ENCODE measurements at places on chromosomes 11 and 22.

GRCh38 chr11:14414470-14415461, 55.8 kb upstream of the RRAS2 start:
- DNase-seq = no peak

DNA sequence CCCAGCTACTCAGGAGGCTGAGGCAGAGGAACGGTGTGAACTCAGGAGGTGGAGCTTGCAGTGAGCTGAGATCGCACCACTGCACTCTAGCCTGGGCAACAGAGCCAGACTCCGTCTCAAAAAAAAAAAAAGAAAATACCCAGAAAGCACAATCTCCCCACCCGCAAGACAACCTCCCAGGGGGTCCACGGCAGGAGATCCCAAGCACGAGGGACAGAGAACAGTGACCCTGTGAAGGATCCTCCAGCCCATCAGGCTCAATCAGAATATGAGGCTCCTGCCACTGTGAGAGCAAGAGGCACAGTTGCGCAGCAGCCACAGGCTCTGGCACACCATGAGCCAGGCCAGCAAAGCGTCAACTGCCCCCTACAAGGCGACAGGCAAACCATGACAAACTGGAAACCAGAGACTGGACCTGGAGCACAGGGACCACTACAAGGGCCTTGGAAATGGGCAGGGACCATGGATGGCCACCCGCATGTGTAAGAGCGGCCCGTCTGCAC, 164.8 kb upstream of the GRK3 start:
- DNase-seq = no peak

- no peak for DNase-seq
Observed at GRCh38 chr11:9347100-9347499, 32.7 kb upstream of the TMEM41B start.

DNA sequence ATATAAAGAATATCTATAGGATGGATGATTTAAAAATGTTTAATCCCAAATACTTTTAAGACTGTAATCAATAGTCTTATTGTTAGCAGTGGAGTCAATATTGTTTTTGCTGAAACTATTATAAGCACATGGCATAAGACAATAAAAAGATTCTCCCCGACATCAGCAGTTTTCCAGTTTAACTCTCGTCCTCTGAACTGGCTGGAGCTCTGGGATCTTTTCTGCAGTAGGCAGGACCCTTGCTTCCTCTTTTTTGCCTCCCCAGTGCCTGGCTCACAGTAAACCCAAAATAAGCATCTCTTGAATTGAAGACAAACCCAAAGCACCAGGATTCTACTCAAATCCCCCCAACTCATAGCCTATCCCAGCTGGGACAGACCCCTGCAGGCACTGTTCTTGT, 32.9 kb downstream of the KCNJ1 start:
- DNase-seq = no peak

GRCh38 chr11:93524173-93524536, 19.0 kb downstream of the SMCO4 start:
- no peak for DNase-seq

GRCh38 chr22:24445481-24446259, 18.3 kb downstream of the ADORA2A start:
- DNase-seq = no peak

DNA sequence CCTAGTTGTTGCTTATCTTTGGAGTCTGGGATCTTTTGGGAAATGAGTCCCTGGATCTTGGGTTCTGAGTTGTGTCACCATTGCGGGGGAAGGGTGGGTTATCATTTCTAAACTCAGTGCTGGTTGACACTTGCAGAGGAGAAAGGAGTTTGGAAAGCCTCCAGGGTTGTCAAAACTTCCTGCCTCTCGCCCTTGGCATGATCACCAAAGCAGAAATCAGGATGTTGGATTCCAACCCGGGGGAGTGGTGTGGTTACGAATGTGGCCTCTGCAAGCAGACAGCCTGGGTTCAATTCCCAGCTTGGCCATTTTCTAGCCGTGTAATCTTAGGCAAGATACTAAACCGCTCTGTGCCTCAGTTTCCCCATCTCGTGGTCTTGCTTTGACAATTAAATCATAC, 24.3 kb downstream of the CD6 start:
- DNase-seq = no peak

DNA sequence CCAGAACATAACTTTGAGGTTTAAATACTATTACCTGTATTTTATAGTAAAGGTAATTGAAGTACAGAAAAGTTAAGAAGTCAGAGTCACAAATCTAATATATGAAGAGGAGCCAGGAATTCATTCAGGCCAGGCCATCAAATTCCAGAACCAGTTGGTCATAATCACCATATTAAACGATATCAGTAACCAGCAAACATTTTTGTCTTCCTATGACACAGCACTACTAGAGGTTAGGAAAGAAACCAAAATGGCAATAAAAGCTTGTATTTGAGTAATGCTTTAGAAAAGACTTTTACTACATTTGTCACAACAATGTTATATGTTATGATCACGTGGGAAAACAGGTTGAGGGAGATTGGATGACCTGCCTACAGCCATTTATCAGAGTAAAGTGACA, 62.2 kb downstream of the DKK3 start:
- no peak for DNase-seq

- DNase-seq = no peak
Observed at GRCh38 chr22:27157666-27158370, 500.4 kb downstream of the MIAT start.

- DNase-seq = no peak
Observed at GRCh38 chr22:24003887-24004286, 1.4 kb downstream of the GSTT4 start.

DNA sequence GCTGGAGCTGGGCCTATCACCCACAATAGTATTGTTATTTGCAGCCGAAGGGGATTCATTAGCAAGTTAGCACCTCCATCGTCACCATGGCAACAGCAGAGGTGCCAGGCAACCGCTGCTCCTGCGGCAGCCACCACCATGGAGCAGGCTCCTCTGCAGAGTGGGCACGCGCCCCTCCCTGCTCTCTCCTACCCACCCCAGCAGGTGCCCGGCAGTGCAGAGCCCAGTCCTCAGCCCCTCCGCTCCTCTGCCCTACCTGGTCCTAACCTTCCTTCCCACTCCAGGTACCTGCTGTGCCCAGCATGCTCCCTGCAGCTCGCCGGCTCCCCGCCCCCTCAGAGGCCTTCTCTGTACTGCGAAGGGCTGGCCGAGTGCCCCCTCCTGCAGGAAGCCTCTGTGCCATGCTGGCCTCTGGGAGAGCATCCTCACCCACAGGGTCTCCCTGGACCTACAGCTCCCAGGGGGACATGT, 3.6 kb downstream of the DUSP8 start:
- no peak for DNase-seq

- no peak for DNase-seq
Observed at GRCh38 chr11:45816614-45817013, 11.7 kb downstream of the SLC35C1 start.

GRCh38 chr11:129375751-129376657, at the start of gene BARX2:
Gene BARX2 (plus strand): TSS chr11:129375848. CDS start chr11:129376036, 188 bp downstream.
- no peak for DNase-seq

DNA sequence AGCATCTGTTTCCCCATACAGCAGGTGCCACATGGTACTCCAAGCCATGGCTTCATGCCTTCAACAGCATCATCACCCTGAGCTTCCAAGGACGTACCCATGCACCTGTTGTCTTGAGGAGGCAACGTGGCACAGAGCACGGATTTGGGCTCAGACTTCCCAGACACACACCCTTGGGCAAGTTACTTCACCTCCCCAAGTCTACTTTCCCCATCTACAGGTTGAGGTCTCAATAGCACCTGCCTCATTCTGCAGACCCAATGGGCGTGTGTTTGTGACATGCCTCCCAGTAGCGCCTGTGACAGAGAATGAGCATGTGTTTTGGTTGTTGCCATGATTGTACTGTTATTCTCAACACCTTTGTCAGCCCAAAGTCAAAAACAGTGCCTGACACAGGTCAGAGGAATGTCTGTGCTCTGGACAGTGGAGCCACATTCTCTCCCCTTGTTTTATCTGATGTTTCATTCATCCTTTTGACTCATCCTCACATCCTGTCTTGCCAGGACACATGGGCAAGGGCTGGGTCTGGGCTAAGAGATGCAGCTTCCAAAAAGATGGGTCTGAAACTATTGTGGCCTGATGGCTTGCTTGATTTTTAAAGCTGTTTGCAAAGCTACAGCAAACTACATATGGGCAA, 53.4 kb upstream of the CCND1 start:
- DNase-seq = no peak

- DNase-seq = no peak
Observed at GRCh38 chr11:120858740-120859139, 165.2 kb upstream of the TBCEL start.

DNA sequence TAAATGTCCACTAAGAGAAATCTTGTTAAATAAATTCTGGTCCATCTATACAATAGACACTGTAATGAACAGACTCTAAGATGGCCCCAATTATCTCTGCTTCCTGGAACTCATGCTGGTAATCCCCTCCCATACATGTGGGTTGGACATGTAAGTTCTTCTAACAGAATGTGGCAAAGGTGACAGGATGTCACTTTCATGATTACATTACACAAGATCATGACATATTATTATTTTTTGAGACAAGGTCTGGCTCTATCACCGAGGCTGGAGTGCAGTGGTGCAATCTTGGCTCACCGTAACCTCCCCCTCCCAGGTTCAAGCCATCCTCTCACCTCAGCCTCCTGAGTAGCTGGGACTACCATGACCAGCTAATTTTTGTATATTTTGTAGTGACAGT, 14.6 kb upstream of the NDUFC2 start:
- no peak for DNase-seq

DNA sequence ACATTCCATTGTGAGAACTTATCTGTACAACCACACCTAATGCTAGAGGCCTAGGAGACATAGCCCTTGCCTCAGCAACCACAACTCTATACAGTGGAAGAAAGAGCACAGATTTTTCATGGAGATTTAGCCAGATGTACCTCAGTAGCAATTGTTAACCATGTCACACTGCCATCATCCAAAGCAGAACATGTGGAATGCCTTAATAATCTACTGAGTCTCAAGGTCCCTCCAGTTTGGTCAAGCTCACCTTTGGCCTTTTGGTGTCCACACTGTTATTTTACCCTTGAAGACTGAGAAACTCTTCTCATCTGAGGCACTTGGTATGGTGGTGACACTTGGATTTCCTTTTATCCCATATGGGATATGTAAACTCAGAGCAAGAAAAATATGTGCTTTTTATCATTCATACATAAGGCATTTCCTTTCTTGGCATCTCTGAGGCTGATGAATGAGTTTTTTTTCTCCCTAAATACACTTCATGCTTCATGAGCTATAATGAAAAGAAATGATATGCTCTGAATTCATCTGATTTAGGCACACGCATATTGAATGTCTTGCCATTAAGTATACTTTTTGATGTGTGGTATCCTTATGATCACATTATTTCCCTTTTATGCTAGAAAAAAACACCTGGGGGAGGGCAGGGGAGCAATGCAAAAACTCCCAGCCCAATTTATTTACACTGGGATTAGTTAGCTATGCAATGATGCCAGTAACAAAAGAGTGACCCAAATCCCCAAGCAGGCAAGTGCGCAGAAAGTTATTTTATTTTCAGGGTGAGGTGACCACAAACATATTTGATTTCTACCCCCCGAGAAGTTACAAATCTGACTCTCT, 63.3 kb upstream of the ME3 start:
- no peak for DNase-seq

DNA sequence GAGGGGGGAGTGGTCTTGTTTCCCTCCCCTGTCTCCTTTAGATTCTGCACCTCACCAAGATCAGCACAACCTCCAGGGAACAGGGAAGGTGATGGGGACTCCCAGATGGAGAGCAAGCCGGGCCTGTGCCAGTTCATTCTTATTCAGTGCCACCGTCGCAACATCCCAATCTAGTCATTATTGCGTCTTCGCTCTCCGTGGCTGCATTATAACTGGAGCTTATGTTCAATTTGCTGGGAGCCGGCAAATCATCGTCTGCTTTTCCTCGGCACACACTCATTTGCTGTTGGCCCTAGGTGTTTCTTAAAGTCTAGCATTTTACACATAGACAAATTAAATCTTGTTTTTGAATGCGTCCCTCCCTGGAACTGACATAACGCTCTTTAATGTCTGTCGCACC, 1269.7 kb downstream of the BRD1 start:
- DNase-seq = no peak

All from forelimb muscle (tissue), 1 donor.